Fibroblast of skin of right biceps (primary cell): ENCODE measurements at places on chromosomes 7 and 10.

- DNase-seq, result no peak
These were observed 10.4 kb downstream of the TAX1BP1 start for GRCh38 chr7:27750316-27750715.

DNA sequence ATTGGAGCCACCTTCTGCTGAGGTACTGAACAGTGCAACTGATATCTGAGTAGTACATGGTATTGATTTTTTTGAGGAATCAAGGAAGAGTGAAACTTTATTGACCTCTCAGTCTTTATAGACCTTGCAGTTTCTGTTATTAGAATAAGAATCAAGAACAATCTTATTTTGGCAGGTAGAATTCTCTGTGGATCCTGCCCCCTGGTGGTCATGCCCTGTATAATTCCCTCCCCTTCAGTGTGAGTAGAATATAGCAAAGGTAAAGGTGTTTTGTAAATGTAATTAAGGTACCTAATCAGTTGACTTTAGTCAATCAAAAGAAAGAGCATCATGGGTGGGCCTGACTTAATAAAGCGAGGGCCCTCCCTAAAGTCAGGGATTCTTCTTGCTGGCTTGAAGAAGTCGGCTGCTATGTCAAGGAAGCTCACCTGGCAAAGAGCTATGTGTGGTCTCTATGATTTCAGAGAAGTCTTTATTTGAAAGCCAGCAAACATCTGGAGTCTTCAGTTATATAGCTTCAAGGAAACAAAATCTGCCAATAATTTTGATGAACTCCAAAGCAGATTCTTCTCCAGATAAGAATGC lies 142.8 kb downstream of the LSM5 start:
- DNase-seq, result no peak

GRCh38 chr10:35027567-35027966 lies 62.6 kb downstream of the CUL2 start:
- peak; percentile 31 for DNase-seq

DNA sequence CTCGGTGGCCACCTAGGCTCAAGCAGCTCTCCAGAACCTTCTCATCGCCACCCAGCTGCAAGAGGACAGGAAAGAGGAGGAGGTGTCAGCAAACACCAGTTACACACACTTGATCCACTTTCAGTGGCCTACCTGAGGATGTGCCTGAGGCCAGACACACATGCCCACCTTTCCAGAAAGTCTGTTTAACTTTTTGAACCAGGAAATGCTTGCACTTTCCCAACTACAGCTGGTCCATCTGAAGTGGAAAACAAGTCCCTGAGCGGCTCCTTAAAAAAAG lies 15.7 kb upstream of the CYREN start:
- DNase-seq, result no peak

DNA sequence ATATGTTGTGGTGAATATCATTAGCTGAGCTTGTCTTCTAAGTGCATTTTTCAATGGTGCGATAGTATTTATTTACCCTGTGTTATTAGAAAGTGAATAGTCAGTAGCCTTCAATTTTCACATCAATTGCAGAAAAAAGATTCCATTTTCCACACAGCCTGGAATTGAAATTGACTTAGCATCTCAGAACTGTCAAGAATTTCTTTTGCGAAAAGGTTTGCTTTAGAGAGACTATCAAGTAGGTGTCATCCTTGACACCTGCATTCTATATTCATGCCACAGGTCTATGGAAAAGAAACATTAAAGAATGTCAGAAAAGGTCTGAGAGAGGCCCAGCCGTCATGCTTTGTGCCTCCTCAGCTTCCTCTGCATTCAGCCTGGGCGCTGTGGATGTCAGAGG lies 504.9 kb downstream of the PARD3 start:
- DNase-seq, result no peak

GRCh38 chr10:24850727-24851296 lies 101.6 kb downstream of the PRTFDC1 start:
- DNase-seq, result no peak

DNA sequence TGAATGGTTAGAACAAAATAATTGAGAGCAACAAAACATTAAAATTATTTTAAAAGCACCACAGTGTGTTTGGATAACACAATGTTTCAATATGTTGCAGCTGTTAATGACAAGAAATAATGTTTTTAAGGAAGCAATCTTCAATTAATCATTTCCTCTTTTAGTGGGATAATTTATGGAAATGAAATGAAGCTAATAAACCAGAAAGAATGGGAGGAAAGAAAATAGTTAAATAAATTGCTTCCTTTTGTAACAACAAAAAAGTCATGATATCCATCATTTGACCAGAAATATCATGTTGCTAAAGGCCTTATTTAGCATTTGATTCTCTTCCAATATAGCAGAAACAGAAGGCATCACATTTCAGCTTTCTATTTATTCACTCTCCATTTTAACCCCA lies 224.5 kb downstream of the SEMA3A start:
- DNase-seq, result no peak

DNA sequence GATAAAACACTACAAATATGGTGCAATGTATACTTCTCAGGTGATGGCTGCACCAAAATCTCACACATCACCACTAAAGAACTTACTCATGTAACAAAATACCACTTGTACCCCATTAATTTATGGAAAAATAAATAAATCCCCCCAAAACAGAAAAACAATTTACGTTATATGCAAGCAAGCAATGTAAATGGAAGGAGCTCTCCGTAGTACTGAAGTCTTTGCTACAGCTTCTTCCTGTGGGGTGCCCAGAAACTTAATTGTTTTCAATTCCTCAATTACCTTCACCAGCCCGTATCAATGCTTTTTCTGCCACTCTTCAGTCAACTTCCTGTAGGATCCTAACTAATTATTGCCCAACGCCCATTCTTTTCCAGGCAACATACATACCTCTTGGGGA lies 138.1 kb downstream of the RELN start:
- peak; percentile 9 for DNase-seq

DNA sequence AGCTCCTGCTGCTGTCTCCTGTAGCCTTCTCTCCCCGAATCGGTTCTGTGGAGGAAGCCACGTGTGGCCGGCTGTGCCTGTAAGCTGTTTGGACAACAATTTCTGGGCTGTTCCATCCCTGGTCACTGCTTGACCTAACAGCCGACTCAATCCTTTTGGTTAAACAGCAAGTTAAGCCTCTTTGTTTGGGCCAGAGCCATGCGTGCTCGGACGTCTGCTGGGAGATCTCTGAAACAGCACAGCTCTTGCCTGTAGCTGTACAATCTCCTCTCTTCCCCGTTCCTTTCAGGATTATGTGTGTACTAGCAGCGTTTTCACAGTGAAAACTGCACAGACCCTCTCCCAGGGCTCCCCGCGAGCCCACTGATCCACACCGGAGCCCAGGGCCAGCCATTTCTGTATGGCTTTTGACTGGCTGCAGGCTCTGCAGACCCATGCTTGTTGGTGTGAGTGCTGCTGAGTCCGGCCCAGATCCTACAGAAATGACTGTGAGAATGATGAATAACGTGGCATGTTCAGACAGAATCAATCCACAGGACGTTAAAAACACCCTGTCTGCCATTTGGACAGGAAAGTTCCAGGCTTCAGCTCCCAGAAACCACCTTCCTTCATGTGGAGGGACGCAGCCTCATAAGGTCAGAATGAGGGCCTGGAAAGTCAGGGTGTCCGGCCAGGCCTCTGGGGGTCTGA lies 428.6 kb upstream of the ADARB2 start:
- no peak for DNase-seq

- DNase-seq, result no peak
These were observed 22.2 kb downstream of the SPAG6 start for GRCh38 chr10:22367471-22367870.

GRCh38 chr7:90701771-90702170 lies 105.7 kb downstream of the CDK14 start:
- DNase-seq, result no peak

DNA sequence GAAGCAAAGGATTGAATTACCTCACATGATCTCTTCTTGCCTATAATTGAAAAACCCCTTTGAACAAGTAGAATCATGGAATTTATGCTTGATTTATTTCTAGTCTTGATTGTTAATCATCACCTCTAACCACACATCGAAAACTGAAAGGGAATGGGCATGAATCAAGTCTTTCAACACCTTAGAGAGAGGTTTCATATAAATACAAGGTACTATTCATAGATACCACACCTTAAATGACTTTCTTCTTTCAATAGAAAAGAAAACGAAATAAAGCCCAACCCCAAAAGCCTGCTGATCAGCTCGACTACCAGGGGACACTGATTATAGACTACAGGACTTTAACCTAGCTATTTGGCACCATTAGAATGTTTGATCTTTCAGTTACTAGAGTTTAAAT lies 128.6 kb upstream of the PTPRZ1 start:
- DNase-seq, result no peak

DNA sequence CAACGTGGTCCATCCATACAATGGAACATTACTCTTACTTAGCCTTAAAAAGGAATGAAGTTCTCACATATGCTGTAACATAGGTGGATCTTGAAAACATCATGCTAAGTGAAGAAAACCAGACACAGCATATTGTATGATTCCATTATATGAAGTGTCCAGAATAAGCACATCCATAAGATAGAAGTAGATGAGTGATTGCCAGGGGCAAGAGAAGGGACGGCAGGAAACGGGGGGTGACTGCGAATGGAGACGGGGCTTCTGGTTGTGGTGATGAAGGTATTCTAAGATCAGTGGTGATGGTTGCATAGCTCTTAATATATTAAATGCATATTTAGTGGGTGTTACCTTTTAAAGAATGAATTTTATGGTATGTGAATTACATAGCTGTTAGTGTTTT lies 29.8 kb downstream of the UBE3C start:
- DNase-seq, result no peak

GRCh38 chr7:47757921-47758411 lies 176.1 kb upstream of the TNS3 start:
- DNase-seq, result peak; percentile 77

DNA sequence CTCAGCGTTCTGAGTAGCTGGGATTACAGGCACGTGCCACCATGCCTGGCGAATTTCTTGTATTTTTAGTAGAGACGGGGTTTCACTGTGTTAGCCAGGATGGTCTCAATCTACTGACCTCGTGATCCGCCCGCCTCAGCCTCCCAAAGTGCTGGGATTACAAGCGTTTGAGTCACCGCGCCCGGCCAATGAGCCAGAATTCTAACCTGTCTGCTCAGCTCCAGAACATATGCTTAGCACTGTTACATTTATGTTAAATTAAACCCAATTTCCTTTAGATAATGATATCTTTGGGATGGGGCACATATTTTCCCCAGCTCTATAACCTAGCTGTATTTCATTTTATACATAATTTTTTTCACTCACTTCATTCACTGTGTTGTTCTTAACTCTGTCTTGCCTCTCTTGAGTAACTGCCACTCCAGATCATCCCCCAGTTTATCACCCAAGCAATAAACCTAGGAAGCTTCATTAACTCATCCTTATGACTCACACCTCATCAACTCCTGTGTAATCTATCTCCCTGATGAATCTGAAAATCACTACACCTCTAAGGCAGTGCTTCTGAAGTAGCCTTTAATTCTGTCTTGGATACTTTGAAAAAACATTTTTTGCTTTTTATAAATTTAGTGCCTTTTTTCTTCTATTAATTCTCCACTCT lies 559.7 kb upstream of the ZWINT start:
- DNase-seq, result no peak

DNA sequence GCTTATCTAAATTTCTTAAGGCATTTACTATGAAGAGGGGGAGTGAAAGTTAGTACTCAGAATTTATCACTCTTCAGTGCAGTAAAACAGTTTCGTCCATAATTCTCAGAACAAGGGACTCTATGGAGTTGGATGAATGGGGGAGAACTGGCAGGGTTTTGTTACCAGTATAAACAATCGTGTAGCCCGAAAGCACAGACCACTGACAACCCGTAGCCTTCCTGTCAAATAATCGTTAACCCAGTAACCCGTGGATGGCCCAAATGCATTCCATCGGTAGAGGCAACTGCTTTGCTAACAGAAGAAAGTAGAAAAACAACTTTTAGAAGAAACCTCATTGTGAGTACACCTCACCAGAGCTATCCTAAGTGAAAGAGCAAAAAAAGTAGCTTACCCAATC lies 583.9 kb downstream of the NXPH1 start:
- no peak for DNase-seq

DNA sequence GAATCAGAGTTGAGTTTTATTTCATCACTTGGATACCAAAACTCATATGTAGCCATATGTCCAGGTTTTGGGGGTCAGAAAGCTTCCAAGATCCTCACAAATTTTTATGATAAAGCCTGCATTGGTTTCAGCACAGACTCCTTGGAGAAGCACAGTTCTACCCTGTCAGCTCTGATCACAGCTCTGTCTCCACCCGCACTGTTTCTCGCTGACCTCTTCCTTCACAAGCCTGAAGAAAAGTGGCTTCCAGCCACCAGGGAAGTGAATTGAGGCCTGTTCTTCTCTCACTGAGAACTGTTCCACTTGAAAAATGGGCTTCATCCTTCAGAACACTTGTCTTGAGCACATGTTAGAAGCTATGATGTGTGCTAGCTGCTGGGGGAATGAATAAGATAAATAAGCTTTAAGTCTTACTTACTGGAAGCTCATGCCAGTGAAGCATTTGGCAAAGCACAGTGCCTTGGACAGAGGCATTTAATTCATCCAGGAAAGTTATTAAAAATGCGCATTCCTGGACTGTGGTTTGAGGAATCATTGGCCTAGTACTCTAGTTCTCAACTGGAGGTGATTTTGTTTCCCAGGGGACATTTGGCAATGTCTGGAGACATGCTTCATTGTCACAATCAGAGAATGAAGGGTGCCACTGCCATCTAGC lies 133.6 kb downstream of the BMPER start:
- DNase-seq, result peak; percentile 76

DNA sequence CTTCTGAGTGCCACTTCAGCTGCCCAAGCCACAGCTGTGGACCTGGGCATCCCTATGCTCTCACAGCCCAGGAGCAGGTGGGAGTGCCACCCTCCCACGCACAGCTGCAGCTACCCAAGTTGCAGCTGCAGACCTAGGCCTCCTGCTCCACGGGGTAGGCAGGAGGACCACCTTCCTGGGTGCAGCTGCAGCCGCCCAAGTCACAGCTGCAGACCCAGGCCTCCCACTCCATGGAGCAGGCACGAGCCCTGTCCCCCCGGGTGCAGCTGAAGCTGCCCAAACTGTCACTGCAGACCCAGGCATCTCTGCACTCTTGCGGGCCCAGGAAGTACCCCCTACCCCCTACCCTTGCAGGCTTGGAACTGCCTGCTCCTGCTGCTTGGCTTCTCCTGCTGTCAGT lies 260.2 kb downstream of the XPNPEP1 start:
- DNase-seq, result no peak

GRCh38 chr10:29658984-29659965 lies 24.5 kb upstream of the SVIL start:
- peak; percentile 100 for DNase-seq
